NCI-H774 (cell line): ENCODE measurements at places on chromosomes 4 and X.

GRCh38 chrX:24471808-24472207 lies 6.7 kb downstream of the PDK3 start:
- DNase-seq: no peak

GRCh38 chr4:107736924-107737448 lies 17.0 kb upstream of the PAPSS1 start:
- no peak for DNase-seq

DNA sequence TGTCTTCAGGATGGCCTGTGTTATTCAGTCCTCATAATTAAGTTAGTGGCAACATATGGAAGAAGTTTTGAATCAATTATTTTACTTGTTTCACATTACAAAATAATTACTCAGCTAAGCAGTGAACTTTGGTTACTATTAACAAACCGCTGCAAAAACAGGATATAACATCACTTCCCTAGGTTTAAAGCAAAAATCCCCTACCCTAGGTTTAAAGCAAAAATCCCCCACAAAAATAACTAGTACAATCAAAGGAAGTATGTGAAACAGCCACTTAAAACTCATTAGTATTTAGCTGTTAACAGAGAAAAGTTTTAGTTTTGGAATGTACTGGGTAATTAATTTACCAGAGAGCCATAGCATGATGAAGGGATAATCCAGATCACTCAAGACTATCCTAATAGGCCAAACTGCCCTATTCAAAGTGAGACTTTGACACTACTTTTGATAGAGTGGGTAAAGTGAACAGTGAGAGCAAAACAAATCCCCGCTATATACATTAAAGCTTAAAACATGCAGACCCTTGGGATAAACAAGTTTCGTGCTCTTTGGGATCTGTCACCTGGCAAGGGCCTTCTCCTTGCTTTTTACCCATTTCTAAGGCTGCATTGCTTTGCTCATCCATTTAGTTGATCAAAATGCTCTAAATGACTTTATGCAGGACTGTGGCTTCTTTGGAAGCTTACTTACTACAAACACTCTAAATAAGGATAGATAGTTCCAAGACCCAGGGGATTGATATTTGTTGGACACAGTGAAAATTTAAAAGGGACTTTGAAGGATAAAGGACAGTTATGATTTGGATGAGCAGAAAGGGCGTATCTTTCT lies 36.4 kb upstream of the GPR174 start:
- DNase-seq: no peak

- no peak for DNase-seq
Observed at GRCh38 chrX:107602694-107603239, 25.5 kb upstream of the PRPS1 start.

- no peak for DNase-seq
Observed at GRCh38 chr4:23932901-23933308, 43.1 kb upstream of the PPARGC1A start.
